ENCODE measurements at places on chromosomes 4 and X.

DNA sequence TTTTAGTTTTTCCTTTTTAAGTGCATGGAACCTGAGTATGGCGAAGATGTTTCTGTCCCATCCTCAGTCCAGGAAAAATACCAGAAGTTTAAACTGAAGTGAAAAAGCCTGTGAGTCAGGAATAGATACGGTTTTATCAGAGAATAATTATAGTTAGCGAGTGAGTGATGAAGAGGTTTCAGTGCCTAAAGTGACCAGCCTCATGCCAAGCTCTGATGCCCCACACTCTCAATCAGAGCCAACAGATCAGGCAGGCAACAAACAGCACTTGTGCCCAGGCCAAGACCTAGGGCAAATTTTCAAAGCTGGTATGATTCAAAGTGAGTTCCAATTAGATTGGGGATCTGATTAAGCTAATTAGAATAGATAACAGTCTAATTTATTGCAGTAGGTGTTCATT lies 212.8 kb upstream of the NRK start:
- DNase-seq = no peak

GRCh38 chrX:106177982-106178321 lies 9.8 kb downstream of the PWWP3B start:
- DNase-seq = no peak

GRCh38 chrX:10041383-10041782 lies 74.2 kb downstream of the CLDN34 start:
- peak; percentile 58 for DNase-seq

DNA sequence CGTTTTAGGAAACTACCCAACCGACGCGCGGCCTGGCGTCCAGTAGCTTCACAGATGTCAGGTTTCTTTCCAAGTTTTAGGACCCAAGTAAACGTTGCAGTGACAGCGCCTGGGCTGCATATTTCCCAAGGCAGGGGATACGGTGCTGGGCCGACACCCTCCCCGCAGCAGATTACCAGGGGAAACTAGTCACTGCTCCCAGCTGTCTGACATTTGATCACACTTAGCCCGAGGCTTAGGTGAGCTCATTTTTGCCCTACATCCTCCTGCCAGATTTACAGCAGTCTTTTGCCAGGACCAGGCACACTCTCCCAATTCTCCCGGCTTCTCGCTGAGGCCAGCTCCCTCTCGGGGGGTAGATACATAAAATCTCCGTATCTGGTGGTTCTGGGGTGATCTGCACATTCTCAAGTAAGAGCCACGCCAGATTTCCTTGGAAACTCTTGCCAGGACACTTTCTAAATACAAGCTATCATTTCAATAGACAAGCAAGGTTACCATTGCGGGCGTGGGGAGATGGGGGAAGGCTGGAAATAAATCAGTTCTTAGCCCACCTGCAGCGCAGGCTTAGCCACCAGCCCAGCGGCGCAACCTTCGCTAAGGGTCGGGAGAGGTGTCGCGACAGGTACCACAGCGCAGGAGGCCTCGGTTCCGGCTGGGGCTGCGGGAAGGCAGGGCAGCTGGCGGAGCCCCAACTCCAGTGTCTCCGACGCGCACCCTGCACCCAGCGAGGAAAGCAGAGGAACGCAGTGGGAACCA lies 2.5 kb upstream of the SOX3 start:
- peak; percentile 46 for DNase-seq
